ENCODE measurements at places on chromosomes 11 and 22.
A peak's percentile ranks its signal among the peaks of the same experiment; 100 is the strongest.

GRCh38 chr11:57162179-57162898 lies 19.4 kb upstream of the LRRC55 start:
- DNase-seq, result no peak

DNA sequence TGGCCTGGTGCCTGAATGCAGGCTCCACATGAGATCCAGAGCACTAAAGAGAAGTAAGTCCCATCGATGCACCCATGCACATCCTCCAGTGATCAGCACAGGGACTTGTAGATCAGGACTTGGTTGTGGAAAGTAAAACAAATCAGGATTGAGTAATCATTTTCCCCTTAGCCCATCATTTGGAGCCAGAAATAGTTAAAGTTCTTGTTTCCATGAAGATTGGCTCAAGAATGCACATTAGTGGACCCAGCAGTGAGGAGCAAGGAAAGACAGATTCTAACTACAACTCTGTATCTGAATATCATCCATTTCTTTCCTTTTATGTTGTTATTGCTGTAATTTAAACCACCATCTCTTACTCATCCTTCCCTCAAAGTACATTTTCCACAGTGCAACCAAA lies 19.1 kb downstream of the CCDC83 start:
- DNase-seq, result no peak

DNA sequence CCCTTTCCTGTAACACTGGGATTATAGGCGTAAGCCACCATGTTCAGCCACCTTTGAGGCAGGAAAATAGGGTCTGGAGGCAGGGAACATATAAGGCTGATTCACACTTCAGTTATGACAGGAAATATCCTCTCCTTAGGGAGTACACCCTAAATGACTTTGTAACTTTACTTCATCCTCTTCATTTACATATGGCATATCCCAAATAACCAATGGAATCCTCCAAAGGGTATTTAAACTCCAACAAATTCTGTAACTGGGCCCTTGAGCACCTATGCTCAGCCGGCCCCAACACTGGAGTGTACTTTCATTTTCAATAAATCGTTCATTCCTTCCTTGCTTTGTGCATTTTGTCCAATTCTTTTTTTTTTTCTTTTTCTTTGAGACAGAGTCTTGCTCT lies 1.6 kb upstream of the KAT5 start:
- no peak for DNase-seq

DNA sequence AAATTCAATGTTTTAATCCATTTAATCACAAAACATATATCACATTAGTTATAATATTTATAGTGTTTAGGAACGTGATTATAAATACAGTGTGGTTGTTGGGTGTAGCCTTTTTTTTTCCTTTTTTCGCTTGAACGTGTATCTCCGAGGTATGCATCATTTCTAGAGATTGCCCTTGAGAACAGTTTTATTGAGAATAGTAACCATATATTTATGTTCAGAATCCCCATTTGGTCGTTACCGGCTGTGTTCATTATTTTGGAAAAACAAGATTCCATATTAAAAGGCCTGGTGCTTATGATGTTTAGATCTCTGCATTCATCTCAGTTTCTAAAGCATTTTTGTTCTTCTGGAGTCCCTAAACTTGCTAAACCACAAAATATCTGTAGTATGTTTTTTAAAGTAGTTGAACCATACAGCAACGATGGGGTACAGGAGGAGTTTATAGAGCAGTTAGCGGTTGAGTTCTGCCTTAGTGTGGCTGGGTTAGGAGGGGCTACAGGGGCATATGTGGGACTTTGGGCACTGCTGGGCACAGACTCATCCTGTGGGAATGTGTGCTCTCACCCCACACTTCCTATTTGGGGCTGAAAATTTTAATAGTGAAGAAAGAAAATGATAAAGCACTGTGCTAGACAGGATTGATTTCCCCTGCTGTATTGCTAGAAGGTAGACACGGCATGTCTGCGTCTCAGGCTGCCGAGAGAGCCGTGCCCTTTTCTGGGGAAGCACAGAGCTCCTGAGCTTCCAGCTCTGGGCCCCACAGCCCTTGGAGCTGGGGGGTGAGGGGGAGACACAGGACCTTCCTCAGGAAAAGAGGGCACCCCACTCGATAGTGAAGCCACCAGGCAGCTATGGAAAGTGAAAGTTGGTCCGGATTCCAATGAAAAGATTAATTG lies 81.5 kb upstream of the PPARA start:
- DNase-seq, result peak; percentile 51

DNA sequence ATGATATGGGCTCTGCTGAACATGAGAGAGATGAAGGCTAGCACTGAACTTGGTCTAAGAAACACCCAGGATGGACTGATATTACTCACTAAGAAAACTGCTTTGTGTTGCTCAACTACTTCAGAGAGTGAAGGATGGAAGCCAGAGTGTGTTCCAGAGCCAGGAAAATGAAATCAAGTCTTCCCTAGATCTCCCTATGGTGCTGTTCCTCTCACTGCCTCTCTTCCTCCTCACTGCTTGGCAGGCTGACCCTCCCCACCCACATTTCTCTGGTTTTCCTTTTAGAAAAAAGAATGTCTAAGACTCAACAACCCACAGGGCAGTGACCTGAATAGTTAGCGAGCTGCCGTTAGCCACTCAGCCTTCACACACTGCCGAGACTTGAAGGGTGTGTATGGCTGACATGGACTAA lies 65.6 kb downstream of the CCDC81 start:
- no peak for DNase-seq

GRCh38 chr11:11318961-11319360 lies 34.1 kb downstream of the CSNK2A3 start:
- no peak for DNase-seq

GRCh38 chr11:109547356-109548027 lies 125.5 kb downstream of the C11orf87 start:
- DNase-seq, result peak; percentile 30

GRCh38 chr11:86513746-86514373 lies 139.2 kb downstream of the CCDC81 start:
- no peak for DNase-seq

- no peak for DNase-seq
Measured at GRCh38 chr11:3939651-3940190, 84.3 kb downstream of the STIM1 start.

- DNase-seq, result no peak
Measured at GRCh38 chr11:91086028-91086427, 863.2 kb upstream of the CHORDC1 start.

DNA sequence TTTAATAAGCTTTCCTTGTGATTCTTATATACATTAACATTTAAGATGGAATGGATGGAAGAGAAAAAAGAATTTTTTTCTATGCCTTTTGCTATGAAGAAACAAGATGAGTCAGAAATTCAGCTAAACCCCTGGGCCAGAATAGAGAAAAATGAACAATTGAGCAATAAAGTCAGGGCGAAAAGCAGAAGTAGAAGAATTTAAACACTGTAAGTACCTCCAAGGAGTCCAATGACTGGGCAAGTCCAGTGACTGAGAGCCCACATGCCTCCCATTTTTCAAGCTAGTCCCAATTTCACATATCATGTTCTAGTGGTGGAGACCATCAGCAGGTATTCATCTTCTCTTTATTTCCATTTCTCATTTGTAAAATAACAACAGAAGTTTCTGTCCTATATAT lies 18.6 kb upstream of the APLP2 start:
- no peak for DNase-seq

DNA sequence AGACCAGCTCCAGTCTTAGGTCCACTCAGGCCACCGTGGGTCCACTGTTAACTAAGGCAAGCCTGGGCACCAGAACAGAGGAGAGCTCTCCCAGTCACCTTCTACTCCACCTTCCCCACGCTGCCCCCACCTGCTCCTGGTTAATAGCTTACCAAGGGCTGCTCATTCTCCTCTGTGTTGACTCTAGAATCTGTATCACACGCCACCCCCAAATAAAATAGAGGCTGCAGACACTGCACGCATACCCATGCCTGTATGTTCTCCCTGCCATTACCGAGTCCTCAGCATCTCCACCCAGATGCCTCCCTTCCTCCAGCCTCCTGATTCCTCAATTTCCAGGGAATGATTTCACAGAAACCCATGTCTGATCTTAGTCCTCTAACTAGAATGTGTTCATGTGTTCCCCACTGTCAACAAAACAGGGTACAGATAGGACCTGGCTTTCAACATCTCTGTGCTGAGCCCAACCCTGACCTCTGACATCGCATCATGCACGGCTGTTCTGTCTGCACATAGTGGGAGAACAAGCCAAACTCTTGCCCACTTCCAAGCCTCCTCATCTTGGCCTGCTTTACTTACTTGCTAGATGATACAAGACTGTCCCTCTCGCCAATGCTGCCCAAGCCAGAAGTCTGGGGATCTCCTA lies 49.8 kb downstream of the SMCO4 start:
- no peak for DNase-seq

DNA sequence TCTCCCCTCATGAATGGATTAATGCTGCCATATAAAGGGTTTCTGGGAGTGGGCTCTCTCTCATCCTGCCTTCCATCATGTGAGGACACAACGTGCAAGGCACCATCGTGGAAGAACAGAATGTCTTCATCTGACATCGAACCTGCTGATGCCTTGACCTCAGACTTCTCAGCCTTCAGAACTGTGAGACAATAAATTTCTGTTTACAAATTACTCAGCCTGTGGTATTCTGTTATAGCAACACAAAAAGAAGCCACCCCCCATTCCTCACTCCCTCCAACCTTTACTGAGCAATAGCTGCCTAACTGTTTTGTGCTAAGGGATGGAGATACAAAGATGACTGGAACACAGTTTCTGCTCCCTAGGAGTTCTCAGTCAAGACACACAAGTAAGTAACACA lies 106.1 kb upstream of the PLET1 start:
- DNase-seq, result no peak

DNA sequence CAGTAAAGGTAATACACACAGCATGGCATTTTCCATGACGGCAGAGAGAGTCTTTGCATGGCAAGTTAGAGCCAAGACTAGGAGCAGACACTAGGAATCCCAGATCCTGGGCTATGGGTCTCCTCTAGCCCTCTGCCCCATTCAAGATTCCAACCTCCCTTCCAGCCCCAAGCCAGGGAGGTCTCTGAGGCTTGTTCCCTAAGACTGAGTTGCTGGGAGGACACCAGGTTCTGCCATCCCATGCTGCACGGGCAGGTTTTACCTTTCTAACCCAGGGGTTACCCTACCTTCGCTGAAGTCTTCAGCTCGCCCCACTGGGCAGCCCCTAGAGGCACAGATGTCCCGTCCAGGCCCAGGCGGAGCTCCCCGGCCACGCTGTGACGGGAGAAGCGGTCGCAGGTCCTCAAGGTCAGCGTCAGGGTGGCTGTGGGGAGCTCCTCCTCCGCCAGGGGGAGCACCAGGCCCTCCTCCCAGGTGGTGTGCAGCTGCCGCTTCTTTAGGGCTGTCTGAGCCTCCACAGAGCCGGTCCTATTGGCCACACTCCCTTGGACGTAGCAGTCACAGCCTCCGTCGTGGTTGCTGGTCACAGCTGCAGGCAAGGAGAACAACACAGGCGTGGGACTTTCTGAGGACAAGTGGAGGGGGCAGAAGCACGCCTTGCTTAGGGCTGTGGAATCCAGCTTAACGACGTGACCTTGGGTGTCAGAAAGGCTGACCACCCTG lies 33.8 kb downstream of the SYT13 start:
- DNase-seq, result peak; percentile 65

DNA sequence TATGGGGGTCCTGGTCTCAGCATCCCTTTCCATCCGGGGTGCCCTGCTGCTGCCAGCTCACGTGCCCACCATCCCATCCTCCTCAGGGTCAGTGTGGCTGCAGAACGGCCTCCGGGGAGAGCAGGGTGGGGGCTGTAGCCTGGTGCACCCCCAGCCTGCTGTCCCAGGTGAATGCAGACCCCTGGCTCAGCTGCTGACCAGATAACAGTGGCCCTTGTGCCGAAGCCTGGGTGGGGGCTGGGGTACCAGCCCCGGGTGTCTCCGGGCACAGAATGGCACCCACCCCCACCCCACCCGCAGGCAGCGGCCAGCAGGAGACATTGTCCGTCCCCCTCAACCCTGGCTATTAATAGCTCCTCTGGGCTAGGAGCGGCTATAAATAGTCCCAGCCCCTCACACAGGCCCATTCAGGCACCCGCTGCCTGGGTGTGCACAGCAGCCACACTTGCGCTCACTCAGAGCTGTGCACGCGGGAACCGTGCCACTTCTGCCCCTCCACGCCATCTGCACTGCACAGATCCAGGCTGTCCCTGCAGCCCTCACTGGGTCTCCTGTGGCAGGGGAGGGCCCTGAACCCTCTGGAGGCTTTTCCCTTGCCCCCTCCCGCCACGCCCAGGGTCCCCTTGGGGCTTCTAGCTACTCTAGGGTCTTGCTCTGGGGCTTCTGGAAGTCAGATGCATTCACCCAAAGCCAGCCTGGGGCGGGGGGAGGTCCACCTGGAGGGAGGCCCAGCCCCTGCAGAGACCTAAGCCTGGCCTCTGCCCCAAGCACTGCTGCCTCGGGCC lies 18.7 kb downstream of the CRELD2 start:
- DNase-seq, result no peak

- peak; percentile 35 for DNase-seq
Measured at GRCh38 chr11:820655-821511, 2.2 kb downstream of the PNPLA2 start.

GRCh38 chr22:46801826-46802607 lies 39.6 kb downstream of the TBC1D22A start:
- no peak for DNase-seq

GRCh38 chr11:132035766-132036165 lies 665.4 kb downstream of the NTM start:
- no peak for DNase-seq

- DNase-seq, result no peak
Measured at GRCh38 chr11:126153972-126154371, 57.5 kb downstream of the RPUSD4 start.

GRCh38 chr11:83845797-83846196 lies 559.6 kb upstream of the CCDC90B start:
- DNase-seq, result no peak

- no peak for DNase-seq
Measured at GRCh38 chr11:108703916-108704315, 39.0 kb downstream of the DDX10 start.

GRCh38 chr11:71228961-71229360 lies 23.4 kb downstream of the SHANK2 start:
- DNase-seq, result no peak

DNA sequence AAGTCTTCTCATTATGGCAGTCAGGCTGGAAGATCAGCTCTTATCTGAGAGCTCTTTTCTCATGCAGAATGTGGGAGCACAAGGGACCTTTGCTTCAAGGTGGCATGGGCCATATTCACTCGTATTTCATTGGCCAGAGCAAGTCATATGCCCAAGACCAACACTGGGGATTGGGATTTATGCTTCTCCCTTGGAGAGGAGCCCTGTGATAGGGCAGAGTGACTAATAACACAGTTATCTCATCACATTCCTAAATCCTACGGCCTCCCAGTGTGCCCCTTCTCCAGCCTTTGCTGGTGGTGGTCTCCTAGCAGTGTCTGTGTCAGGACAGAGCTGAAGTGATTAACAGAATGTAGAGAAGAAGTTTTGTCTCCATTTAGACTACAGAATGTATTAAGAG lies 48.6 kb downstream of the SYT9 start:
- no peak for DNase-seq

- no peak for DNase-seq
Measured at GRCh38 chr11:96156379-96156722, 186.6 kb downstream of the MAML2 start.
